Effector CD4-positive, alpha-beta T cell (primary cell): ENCODE measurements at places on chromosomes 7 and 10.
A peak's percentile ranks its signal among the peaks of the same experiment; 100 is the strongest.

DNA sequence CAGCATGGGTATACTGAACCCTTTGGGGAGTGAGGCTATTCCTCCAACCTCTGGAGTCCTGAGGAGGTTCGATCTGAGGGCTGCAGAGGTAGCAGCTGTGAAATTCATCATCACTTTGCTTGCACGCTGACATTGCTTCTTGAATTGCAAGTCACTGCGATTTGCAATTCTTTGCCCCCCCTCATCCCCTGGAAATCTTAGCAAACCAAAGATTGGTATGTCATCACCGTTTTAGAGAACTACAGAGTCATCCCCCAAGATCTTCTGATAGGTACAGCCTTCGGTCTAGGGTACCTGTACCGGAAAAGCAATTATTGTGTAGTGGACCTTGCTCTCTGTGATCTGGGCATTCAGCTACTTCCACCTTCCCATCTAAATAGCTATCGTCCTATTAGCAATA lies 192.6 kb downstream of the KLF6 start:
- DNase-seq = no peak

DNA sequence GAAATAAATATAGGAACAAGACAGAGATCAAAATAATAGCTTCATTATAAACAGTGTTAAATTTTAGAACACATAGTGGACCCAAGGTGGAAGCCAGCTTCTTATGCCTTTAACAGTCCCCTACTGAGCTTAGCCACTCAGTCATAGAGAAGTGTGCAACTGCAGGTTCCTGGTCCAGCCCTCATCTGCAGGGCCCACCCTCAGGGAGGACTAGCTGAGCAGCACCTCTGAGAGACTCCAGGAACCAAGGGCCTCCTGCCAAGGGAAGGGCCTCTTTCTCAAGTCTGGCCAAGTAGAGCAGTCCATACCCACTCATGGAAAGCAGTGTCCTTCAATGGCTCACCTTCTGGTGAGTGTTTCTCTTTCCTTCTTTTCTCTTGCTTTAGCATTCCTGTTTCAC lies 173.7 kb upstream of the PRPS1L1 start:
- no peak for DNase-seq

DNA sequence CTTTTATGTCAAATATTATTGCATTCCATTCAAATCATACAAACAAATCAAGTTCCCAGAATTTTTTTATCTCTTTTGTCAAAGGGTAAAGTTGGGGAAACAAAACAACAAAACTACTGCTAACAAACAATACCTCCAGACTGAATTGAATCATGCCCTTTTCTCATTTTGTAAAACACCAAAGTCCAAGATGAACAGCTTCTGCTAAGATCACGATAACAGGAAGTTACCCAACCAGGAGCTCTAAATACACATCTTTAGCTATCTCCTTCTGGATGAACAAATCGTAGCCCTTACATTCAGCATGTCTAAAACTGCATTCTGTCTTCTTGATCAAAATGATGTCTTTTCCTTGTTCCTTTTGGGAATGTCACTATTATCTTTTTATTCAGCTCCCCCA lies 97.4 kb downstream of the CTTNBP2 start:
- DNase-seq = no peak

DNA sequence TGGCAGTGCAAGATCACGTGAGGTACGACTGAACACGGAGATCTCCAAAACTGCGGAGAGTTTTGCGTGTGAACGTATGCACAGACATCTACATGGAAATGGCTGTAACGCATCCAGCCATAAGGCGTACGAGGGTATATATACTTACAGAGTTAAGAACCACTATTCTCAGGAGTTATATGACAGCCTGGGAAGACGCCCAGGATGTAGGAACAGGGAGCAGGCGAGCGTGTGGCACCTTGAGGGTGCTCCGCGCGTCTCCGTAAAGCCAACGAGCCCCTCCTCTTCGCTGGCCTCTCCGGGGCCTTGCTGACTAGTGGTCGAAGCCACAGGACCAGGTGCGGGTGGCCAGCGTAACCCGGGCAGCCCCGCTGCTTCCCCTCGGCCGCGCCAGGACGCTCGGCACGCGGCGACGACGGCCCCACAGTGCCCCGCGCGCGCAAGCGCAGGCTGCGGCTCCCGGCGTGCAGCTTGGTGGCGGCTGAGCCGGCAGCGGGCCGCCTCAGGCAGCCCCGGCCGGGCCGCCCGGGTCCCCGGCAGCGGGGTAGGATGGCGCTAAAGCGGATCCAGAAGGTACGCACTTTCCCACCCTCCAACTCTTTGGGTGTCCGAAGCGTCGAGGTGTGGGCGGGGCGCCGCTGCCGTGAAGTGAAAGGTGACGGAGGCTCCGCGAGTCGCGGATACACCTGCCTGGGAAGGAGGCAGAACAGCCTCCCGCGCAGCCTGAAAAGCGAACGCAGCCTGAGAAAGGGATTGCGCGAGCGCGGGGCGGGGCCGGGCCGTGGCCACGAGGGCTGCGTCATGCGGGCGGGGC lies at the start of gene UBE2D4:
Gene UBE2D4, plus strand, starts transcription at position 453 of the 814 bp plus-strand sequence. Its CDS starts 97 bp downstream, at position 550.
- peak; percentile 83 for DNase-seq

DNA sequence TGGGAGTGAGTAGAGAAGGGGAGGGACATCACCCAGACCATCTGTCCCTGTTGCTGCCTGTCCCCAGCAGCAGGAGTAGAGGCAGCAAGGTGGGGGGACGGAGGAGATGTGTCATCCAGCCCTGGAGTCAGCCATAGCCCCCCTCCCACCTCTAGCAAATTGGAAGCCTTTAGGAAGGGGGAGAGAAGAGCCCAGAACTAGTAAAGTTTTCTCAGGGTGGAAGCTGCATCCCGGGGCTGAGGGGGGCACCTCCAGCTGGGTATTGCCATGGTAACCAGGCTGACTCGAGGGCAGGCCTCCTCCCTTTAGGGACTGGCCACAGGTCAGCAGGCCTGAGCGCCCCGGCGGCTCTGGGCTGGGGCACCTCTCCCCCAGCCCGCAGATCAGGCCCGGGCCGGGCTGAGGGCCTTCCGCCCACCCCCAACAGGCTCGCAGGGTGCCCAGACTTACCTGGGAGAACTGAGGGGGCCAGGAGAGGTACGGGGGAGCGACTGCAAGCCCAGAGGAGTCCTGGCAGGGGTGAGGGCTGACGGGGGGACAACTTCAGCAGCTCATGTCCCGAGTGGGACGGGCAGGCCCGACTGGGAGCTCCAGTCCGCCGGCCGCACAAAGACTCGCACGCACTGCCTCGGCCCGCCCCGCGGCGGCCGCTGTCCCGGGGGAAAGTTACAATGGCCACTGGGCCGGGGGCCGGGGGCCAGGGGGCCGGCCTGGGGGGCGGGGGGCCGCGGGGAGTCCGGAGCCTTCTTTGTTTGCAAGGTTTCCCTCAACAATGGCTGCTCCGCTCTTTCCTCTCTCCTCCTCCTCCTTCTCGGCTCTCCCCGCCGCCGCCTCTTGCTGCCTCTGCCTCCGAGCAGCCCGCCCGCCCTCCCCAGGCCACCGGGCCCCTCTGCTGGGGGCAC lies 6.0 kb downstream of the LDB1 start:
- no peak for DNase-seq

GRCh38 chr7:132580277-132580676 lies 4.0 kb upstream of the PLXNA4 start:
- no peak for DNase-seq

GRCh38 chr7:140262242-140262903 lies 85.6 kb upstream of the KDM7A start:
- DNase-seq = no peak

GRCh38 chr7:98174334-98175259 lies 36.6 kb upstream of the BHLHA15 start:
- no peak for DNase-seq

- DNase-seq = no peak
These were observed 3.9 kb upstream of the TOMM7 start for GRCh38 chr7:22826593-22826992.

DNA sequence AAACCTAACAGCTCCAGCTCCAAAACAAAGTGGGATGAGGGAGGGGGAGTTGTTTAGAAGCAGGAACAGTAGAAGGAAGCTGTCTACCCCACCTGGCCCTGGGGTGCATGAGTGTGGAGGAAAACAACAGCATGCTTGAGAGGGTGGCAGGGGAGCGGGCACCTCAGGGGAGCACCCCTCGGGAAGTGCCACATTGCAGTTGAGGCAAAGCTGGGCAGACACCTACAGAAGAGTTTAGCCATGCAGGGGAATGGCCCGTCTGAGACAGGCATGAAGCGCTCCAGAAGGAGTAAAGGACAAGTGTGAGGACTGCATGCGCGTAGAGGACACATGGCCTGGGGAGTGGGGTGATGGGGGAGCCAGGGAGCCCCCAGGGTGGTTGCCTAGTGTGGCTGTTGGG lies 18.1 kb downstream of the CHAT start:
- DNase-seq = no peak

DNA sequence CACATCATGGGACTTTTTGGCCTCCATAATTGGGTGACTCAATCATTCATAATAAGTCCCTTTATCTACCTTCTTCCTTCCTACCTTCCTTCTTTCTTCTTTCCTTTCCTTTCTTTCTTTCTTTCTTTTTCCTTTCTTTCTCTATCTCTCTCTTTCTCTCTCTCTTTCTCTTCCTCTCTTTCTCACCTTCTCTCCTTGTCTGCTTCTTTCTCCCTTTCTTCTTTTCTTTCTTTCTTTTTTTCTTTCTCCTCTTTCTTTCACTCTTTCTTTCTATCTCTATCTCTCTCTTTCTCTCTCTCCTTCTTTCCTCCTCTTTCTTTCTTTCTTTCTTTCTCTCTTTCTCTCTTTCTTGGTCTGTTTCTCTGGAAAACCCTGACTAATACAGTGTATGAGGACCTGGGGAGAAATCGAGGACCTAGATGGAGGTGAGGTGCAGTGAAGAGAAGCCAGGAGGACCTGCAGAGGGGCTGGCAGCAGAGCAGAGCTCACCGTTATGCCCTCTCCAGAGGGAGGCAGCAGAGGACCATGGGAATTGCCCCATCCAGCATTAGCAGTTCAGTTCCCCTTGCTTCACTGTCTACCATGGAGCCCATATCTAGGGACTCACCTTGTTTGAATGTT lies 52.7 kb upstream of the BTRC start:
- no peak for DNase-seq

DNA sequence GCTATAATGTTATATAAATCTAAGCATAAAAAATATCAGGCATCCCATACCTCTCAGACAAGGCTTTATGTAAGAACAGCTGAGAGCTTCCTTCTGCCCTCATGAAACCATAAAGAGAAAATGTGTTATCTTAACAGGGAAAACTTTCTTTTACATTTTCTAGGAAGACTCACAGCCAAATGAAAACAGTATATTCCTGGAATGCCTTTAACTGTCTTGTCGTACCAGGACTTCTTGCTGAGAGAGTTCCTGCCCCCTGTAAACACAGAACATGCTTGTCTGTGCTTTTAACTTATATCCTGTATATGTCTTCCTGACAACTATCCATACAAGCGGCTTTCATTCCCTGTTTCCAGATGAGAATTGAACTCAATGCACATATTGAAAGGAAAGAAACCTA lies 64.8 kb upstream of the AHR start:
- DNase-seq = no peak

DNA sequence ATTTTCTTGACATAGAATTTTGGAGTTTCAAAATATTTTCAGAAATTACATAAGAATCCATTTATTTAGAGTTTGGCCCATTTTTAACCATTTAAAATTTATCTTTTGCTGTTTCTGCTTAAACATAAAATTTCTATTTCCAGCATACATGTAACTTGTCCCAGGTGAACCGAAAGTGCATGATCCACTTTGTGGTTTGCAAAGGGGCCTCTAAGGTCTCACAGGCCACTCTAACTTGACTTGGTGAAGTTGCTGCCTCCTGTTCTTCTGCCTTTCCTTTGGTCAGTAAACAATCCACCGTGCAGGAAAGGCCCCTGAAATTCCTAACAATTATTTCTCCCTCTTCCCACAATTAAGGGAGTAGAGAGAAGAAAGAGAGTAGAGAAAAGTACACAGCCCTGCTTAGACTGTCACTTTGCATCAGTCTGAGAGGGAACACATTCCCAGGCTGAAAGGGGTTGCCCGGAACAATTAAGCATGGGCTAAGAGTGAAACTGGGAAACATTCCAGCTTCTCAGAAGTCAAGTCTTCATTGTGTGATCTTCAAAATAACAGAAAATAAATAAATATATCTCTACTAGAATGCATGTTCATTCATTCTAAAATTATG lies 79.5 kb upstream of the SEMA3A start:
- no peak for DNase-seq

DNA sequence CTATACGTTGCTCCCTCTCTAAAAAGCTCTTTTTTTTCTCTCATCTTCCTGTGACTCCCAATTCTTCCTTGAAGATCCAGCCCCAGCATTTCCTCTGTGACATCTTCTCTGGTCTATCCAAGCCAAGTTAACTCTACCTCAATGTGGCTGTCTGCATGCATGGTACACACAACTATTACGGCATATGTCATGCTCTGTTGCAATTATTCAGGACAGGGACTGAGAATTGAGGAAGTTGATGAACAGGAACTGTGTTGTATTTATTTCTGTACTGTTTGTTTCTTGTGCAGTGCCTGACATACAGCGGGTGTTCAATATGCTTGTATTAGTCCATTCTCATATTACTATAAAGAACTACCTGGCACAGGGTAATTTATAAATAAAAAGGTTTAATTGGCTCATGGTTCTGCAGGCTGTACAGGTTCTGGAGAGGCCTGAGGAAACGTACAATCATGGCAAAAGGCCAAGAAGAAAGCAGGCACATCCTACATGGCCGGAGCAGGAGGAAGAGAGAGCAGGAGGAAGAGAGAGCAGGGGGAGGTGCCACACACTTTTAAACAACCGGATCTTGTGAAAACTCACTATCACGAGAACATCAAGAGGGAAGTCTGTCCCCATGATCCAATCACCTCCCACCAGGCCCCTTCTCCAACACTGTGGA lies 6.3 kb downstream of the TRPV5 start:
- DNase-seq = no peak

DNA sequence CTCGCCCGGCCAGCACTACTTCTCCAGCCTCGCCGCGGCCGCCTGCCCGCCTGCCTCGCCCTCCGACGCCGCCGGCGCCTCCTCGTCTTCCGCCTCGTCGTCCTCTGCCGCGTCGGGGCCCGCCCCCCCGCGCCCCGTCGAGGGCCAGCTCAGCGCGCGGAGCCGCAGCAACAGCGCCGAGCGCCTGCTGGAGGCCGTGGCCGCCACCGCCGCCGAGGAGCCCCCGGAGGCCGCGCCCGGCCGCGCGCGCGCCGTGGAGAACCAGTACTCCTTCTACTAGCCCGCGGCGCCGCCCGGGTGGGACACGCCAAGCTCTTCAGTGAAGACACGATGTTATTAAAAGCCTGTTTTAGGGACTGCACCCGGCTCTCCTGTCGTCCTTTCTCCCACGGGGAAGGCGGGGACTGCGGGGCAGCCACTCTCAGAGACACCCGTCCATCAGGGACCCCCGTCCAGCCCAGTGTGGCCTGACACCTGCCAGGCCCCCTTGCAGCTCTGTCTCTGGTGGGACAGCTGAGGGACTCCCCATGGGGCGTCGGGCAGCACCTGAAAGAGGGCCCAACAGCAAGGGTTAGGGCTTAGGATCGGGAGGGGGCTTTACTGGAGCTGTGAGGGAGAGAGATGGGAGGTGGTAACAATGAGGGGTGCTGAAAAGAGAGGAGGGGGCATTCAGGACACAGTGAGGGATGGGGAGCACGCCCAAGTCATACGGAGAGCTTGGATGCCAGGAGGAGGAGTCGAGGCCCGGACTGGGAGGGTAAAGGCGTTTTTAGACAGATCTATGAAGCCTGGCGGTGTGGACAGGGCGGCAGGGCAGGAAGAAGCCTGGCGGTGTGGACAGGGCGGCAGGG lies 34.7 kb downstream of the SPDYE6 start:
- no peak for DNase-seq
